Stimulated activated CD4-positive, alpha-beta T cell treated with anti-CD3 and anti-CD28 coated beads, Interleukin-1b, Interleukin-23, amount 100 ng/mL, for 1 hour (primary cell): ENCODE measurements at places on chromosomes 11 and 22.
A peak's percentile ranks its signal among the peaks of the same experiment; 100 is the strongest.

GRCh38 chr11:101668236-101668635, 84.4 kb upstream of the TRPC6 start:
- DNase-seq = no peak

GRCh38 chr22:28927630-28928029, 44.3 kb downstream of the ZNRF3 start:
- DNase-seq = no peak

DNA sequence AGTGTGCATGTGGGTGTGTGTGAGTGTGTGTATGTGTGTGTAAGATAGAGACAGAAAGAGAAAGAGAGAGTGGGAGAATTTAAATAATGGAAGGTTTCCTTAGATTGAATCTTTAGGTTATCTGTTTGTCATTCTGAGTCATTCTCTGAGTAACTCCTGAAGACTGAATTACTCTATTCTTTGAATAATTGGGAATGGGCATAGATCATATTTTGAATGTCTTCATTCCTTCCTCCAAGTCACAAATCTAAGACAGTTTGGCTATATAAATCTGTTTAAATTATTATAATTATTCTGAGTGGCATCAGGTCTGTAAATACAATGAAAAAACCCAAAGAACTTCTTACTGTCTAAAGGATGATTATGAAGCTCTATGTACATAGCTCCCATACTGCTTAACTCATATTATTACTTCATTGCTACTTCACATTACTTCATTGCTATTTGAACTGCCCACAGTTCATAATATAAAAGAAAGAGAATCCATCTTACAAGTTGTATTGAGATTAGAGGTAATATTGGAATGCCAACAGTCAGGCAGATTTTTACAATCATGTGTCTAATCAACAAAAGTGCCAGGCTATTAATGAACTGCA, 346.6 kb upstream of the CCDC179 start:
- no peak for DNase-seq

GRCh38 chr11:69394869-69395246, 86.6 kb upstream of the LINC01488 start:
- no peak for DNase-seq

- no peak for DNase-seq
Measured at GRCh38 chr11:96257036-96257435, 86.0 kb downstream of the MAML2 start.

- no peak for DNase-seq
Measured at GRCh38 chr11:33362051-33362910, 105.1 kb downstream of the HIPK3 start.

GRCh38 chr11:121070951-121071845, 29.8 kb upstream of the TECTA start:
- DNase-seq = no peak

DNA sequence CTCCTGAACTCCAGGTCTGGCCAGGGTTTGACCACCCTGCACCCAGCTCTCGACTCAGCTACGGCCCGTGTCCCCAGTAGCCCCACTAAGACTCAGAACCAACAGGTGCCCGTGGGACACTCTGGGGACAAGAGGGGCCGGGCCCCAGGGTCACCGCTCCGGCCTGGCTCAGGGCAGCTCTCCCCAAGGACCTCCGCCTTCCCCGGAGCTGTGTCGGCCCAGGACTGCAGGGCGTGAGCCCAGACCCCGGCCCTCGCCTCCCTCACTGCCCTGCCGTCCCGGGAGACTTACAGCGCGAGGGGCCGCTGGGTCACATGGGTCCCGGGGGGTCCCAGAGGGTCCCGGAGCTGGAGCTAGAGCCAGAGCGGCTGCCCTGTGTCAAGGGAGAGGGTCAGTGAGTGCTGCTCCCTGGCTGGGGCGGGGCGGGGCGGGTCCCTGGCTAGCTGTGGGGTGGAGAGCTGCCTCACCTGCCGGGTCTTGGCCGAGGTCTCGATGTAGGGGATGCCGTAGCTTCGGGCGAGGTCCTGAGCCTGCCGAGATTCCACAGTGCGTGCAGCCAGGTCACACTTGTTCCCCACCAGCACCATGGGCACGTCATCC, 2.3 kb downstream of the HRAS start:
- DNase-seq = no peak

- DNase-seq = no peak
Measured at GRCh38 chr11:93542811-93543229, 371 bp downstream of the SMCO4 start.

GRCh38 chr11:114276077-114276476, 20.1 kb upstream of the NNMT start:
- DNase-seq = no peak

- DNase-seq = no peak
Measured at GRCh38 chr11:73200256-73200655, 17.8 kb upstream of the P2RY2 start.

DNA sequence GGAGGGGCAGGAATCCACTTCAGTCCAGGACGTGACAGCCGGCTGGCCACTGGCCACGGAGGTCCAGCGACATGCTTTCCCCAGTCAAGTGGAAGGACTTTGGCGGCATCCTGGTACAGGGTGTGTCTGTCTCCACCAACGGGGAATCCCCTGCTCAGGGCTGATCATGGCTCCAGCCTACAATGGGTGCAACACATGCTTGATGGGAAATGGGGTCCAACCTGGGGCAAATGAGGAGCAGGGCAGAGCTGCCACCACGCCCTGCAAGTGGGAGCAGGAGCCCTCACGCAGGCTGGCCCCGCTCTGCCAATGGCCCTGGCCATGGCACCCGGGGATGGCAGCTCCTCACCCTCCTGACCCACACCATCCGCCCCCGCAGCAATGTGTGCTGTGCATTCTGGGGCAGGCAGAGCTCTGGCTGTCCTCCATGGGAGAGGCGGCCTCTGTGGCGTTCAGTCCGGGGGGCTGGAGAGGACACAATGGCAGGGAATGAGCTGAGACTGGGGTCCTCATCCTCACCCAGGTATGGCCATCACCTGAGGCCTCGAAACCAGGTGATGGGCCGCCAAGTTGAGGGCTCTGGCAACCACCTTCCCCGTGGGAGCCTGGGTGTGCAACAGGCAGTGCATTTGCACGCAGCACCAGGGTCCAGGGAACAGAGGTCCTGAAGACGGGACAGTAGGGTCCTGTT, 5.8 kb upstream of the SEPTIN5 start:
- no peak for DNase-seq

DNA sequence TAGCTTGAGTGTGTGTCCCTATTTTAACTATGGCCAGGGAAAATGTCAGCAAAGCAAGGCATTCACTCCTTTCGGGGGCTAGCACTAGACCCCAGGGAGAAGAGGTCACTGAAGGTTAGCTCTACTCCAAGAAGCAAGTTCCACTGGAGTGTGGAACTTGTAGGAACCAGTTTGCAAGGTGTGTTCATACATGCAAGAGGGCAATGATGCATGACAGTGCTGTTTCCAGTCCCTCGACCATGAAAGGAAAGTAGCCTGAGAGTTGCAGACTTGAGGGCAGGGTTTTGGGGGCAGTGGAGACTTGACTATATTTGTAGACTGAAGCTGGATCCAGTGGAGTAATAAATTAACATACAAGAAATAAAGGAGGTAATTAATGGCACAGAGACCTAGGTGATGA, 21.6 kb upstream of the SLC36A4 start:
- DNase-seq = no peak

DNA sequence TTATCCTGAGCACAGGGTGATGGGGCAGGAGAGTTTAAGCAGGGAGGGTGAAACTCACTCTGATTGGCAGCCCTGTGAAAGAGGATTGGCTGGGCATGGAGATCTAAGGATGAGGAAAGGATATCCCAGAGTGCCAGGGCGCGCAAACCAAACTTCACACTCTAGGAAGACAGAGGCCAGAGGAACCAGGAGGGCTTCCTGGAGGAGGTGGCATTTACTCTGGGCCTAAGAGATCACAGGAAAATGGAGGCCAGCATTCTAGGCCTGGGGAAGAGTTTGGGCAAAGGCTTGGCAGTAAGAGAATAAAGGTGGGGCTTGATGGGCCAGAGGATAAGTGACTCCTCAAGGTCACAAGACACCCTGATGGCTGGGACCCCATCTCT, 377 bp upstream of the NCF4 start:
- DNase-seq = no peak

GRCh38 chr11:129992161-129992944, 10.3 kb downstream of the PRDM10 start:
- peak; percentile 8 for DNase-seq

GRCh38 chr11:94851864-94852636, 83.9 kb downstream of the AMOTL1 start:
- DNase-seq = no peak

DNA sequence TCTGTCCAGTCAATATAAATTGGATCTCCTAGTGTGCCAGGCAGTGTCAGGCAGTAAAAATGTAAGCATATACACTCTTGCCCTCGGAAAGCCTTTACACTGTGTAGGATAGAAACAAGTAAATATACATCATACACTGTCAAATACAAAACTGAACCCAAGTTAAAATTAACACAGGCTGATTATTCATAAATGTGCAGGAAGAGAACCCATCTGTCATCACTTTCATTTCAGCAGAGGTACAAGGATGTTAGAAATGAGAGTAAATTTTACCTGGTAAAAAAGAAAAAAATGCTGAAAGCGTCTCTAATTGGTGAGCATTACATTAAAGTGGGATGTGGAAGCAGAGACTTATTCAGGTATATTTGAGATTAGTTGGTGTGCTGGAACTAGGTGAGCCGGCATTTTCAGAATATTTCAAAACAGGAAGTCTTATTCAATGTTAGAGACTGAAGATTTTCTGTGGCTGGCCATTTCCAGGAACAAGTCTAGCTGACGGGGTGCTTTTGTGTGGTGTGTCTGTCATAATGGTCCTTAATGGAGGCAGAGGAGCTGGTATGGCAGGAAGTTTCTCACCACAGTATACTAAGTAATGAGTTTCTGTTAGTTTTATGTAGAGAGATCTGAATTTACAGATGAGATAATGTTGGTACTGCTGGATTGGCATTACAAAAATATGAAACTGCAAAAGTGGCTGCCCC, 192.6 kb downstream of the CASP12 start:
- peak; percentile 24 for DNase-seq

DNA sequence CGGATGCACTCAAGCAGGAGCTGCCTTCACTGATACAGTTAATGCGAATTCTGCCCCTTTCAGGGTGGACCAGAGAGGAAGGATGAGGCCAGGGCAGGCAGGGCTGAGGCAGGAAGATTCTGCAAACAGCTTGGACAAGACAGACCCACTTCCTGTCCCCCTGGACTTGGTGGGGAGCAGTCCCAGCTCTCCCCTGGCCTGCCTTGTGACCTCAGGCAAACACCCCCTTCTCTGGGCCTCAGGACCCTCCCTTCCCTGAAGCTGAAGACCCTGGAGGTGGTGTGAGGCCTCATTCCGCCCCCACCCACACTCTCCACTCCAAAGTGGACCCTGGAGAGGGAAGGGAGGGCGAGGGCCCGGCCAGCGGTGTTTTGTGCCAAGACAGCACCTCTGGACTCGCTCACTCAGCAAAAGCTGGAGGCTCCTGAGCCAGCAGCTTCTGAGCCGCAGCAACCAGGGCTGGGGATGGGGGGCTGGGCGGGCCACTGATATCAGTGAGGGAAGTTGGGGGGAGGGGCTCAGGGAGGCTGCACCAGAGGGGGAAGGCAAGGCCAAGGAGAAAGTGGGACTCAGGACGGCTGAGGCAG, 8.5 kb downstream of the RAB3IL1 start:
- no peak for DNase-seq

DNA sequence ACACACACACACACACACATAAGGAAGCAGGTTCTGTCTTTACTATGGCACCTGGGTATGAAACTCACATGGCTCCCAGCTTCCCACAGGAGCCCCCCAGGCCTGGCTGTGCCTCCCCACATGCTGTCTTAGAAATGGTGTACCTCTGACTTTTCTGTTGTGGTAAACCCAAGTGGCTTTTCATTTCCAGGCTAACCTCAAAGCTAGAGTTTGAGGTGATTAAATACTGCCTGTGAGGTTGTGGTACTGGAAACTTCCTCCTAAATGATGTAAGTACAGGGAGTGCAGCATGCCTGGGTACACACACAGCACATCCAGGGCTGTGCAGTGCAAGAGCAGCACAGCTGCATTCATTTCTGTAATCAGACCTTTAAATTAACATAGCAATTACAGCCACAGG, 34.4 kb downstream of the ME3 start:
- DNase-seq = no peak

GRCh38 chr11:23398052-23398451, 537.8 kb upstream of the CCDC179 start:
- no peak for DNase-seq

GRCh38 chr22:42285604-42286003, 15.2 kb upstream of the TCF20 start:
- DNase-seq = no peak

- peak; percentile 65 for DNase-seq
Measured at GRCh38 chr11:1652771-1653540, 23.4 kb downstream of the KRTAP5-5 start.

GRCh38 chr22:31340765-31341247, 5.3 kb downstream of the PATZ1 start:
- DNase-seq = no peak

- no peak for DNase-seq
Measured at GRCh38 chr11:13923182-13923581, 39.3 kb upstream of the SPON1 start.

- DNase-seq = no peak
Measured at GRCh38 chr11:15641271-15642045, 526.7 kb downstream of the INSC start.

DNA sequence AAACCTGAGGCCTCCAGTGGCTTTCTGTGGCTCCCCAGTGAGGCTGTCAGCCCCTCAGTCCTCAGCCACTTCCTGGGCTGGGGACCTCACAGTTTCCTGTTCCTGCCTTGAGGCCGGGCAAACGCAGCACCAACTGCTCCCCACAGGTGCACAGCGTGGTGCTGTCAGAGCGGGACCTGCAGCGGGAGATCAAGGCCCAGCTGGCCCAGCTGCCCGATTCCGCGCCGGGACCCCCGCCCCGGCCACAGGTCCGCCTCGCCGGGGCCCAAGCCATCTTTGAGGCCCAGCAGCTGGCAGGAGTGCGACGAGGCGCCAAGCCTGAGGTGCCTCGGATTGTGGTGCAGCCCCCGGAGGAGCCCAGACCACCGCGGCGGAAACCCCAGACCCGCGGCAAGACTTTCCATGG, 5.4 kb downstream of the TBC1D10C start:
- no peak for DNase-seq

DNA sequence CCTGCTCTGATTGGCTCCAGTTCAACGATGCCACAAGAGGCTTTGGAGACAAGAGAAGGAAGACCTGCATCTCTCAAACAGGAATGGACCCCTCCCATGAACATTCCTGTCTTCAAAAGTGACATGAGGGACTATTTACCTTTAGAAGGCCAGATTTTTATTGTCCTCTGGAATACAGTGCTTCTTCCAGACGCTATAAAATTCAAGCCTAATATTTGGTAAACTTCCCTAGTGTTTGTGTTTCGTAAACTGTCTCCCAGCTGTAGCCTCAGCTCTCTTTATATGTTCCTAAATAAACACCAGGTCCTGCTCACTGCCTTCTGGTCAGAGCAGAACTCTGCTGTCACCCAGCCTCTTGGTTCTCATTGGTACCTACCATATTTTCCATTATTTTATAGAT, 157.8 kb downstream of the CCDC34 start:
- DNase-seq = no peak

GRCh38 chr22:24059121-24059520, 48.0 kb downstream of the CABIN1 start:
- no peak for DNase-seq

- DNase-seq = peak; percentile 58
Measured at GRCh38 chr11:72683782-72684200, 9.6 kb upstream of the PDE2A start.
